GOT3 (cell line): ENCODE measurements at places on chromosomes 16 and 17.

DNA sequence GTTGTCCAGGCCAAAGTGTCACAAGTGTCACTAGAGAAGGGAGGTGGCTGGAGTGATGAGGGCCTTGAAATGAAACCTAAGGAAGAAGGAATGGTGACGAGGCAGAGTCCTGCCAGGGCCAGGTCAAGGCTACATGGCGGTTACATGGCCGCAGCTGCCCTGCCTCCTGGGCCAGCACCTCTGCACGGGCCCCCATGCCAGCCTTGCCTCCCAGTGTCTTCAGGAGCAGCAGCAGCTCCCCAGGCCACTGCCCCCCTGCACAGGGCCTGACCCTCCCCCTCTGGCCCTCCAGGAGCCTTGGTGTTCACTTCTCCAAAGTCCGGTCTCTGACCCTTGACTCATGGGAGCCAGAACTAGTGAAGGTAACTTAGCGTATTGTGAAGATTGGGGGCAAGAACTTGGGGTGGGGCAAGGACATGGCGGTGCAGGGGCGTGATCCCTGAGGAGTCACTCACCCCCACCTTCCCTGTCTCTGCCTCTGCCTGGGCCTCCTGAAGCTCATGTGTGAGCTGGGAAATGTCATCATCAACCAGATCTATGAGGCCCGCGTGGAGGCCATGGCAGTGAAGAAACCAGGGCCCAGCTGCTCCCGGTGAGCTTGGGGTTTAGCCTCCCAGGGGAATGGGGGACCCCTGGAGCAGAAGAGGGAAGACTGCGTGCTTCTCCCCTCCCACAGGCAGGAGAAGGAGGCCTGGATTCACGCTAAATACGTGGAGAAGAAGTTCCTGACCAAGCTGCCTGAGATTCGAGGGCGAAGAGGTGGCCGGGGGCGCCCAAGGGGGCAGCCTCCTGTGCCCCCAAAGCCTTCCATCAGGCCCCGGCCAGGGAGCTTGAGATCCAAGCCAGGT lies 4.1 kb upstream of the KCTD11 start:
- DNase-seq = no peak

- no peak for DNase-seq
Measured at GRCh38 chr17:77516902-77517301, 376.1 kb downstream of the SEC14L1 start.

- DNase-seq = no peak
Measured at GRCh38 chr16:74219706-74220105, 76.9 kb upstream of the PSMD7 start.

- no peak for DNase-seq
Measured at GRCh38 chr16:46857368-46857945, 26.5 kb upstream of the C16orf87 start.

DNA sequence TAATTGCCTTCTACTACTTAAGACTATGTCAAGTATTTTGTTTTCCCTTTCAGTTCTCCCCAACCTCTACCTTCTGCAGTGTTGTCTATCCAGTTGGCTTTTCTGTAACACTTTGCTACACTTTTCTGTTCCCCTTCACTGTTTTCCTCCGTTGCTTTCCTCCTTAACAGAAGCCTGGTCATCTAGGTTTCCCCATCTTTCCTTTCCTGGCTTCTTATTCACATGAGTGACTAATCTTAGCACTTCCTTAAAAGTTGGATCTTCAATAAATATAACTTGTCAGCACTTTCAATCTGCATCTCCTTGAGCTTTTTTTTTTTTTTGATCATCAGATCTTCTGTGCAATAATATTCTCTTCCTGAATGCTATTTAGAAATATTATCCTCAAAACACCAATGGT lies 2.8 kb upstream of the SLFN11 start:
- DNase-seq = no peak

DNA sequence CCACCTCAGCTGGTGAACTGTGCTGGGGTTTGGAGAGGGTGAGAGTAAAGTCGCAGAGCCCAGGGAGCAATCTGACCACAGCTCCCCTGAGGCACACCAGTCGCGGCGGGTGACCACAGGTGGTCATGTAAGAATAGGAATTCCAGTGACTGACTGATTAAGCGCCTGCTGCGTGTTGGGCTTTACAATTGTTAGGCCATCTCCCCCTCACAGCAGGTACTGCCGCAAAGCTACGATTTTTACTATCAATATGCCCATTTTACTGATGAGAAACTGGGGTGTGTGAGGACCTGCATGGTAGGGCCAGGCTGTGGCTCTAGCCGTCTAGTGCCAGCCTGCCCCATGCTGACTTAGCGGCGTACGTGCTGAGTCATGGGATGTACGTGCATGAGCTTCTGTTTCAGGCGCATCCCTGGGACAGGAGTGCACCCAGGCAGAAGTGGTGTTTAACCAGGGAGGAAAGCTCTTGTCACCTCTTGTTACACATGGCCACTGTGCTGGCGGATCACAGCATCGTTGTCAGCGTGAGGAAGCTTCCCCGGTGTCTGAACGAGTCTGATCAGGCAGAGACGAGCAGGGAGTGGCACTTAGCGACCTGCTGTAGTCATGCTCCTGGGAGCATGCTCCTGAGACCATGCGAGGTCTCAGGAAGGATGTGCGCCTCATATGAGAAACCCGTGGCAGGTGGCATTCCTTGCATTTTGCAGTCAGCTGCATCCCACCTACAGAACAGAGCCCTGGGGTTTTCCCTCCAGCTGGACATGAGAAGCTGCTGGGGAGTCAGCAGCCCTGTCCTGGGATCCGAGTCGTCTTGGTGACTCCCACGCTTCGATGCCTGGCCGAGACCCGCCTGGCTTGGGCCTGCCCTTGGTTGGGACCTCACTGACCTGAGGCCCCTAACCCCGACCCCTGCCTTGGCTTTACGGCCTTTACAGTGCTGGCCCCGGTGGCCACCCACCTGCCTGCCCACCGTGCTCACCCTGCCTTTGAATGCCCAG lies 163.7 kb upstream of the CHMP6 start:
- no peak for DNase-seq

DNA sequence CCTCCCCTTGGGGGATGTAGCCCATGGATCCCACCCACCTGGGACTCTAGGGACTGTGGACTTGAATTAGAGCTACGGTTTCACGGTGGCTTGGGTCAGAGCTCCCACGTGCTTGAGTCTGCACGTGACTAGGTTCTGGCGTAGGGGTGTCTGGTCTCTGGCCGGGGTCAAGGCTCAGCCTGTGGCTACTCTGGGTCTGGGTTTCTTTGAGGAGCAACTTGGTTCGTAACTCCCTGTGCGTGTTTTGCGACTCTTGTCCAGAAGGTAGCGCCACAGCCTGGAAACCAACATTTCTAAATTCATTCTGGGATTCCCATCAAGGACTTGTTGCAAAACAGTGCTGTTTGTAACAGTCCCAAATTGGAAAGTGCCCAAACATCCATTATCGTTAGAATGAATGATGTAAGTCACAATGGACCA lies 470 bp upstream of the GGT6 start:
- DNase-seq = no peak

DNA sequence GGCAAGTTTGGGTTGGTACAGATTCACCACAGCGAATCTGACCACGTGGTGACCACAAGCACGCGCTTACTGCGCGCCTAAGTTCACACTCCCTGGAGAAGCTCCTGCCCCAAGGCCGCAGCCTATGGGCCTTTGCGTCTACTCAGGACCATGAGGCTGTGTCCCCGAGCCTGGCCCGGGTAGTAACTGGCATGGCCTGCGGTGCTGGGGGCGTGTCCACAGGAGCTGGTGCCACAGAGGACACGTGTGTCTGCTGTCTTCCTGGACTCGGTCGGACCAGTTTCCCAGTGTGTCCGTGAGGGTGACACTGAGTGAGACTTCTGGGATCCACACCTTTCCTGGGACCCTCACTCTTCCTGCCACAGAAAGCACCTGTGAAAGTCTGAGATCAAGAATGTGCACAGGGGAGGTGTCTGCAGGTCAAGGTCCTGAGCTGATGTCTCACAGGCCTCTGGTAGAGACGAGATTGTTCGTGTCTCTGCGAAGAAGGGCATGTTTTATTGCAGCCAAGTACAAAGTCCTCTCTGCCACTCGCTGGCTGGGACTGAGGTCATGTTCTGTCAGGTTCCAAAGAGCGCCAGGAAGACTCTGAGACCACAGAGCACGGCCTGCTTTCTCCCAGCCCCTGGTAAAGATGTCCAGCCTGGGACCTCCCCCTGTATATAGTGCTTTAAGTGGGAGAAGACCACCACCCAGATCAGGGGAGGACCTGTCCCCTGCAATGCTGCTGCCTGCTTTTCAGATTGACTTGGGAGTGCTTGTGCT lies 25.2 kb upstream of the CAPN15 start:
- DNase-seq = no peak

GRCh38 chr16:90078579-90078895 lies 1.4 kb upstream of the PRDM7 start:
- no peak for DNase-seq

GRCh38 chr17:76427501-76428231 lies 25.3 kb downstream of the UBE2O start:
- no peak for DNase-seq

DNA sequence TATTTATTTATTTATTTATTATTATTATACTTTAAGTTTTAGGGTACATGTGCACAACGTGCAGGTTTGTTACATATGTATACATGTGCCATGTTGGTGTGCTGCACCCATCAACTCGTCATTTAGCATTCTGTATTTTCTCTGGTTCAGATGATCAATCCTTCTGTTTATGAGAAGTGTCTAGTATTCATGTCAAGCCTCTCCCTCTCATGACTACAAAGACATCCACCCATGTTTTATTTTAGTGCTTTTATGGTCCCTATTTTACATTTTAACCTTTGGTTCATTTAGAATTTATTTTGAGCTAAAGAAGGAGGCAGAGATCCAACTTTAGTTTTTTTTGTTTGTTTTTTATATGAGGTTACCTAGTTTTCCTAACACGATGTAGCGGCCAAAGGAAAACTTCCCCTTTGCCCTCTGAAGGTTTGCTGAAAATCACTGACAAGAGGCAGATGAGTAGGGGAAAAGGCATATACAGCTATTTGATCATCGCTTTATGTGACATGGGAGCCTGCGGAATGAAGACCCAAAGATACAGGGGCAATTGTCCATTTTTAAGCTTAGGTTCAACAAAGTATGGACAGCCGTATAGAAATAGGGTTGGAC lies 22.4 kb upstream of the AQP8 start:
- no peak for DNase-seq

DNA sequence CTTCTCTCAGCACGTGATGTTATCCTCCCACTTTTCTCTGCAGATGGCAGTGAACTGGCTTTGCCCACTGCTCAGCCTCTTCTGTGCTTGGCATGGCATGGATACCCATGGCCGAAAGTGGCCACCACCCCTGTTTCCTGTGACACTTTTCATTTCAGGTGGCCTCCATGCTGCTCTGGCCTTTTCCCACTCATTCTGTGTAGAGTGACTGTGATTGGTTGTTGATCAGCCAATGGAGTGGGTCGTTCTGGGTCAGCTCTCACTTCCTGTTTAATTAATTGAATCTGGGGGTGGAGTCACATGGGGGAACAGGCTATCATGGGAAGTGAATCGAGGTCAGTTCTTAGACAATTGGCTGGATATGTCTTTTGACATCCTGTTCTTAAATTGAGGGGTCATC lies 350.1 kb upstream of the EEF2KMT start:
- no peak for DNase-seq

GRCh38 chr16:15399317-15399716 lies 3.8 kb downstream of the MPV17L start:
- no peak for DNase-seq

- DNase-seq = no peak
Measured at GRCh38 chr16:21277927-21278706, at the start of gene CRYM. Gene CRYM (minus strand): TSS chr16:21278290. CDS start chr16:21278251, 39 bp downstream.

DNA sequence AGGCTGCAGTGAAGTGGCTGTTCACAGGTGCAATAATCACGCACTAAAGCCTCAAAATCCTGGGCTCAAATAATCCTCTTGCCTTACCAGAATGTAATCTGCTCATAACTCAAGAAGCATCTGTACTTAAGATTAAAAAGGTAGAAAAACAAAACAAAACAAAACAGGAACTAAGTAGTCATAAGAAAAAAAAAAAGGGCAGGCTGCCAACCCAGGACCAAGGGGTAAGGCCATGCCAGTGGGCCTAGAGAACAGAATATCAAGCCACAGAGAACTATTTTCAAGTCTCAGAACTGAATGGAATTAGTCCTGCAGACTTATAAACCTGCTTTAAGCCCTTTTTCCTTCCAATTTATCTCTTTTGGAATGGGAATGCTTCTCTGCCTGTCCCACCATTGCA lies 64.8 kb upstream of the TBC1D3K start:
- no peak for DNase-seq

- no peak for DNase-seq
Measured at GRCh38 chr17:73658821-73659515, 14.7 kb upstream of the SDK2 start.

GRCh38 chr17:9729735-9730420 lies 61.5 kb downstream of the DHRS7C start:
- no peak for DNase-seq

DNA sequence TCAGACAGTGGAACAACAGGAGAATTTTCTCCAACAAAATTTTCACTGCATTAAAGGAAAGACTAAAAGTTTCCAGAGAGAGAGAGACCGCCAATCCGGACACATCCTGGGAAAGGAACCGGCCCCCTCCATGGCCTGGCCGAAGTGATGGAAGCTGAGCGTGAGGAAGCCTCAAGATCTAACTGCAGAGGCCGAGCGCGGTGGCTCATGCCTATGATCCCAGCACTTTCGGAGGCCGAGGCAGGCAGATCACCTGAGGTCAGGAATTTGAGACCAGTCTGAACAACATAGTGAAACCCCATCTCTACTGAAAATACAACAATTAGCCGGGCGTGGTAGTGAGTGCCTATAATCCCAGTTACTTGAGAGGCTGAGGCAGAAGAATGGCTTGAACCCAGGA lies 3.9 kb downstream of the CTRB2 start:
- no peak for DNase-seq

GRCh38 chr17:2712300-2713043 lies 908 bp upstream of the CLUH start:
- DNase-seq = no peak

DNA sequence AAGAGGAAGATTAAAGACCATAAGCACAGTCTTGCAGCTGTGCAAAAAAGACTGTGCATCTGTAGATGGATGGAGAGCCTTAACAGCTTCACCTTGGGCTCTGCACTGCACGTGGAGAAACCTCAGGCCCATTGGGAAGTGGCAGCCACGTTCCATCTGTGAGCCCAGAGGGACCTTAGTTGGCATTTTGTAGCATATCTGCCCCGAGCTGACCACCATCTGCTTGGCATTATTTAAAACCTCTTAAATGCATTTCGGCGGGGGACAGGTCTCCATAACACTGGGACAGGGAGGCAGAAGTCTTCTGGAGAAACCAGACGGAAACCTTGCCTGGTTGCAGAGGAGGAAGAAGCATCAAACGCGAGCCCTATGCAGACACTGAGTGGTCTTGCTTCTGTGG lies 345.6 kb downstream of the CPPED1 start:
- DNase-seq = no peak

DNA sequence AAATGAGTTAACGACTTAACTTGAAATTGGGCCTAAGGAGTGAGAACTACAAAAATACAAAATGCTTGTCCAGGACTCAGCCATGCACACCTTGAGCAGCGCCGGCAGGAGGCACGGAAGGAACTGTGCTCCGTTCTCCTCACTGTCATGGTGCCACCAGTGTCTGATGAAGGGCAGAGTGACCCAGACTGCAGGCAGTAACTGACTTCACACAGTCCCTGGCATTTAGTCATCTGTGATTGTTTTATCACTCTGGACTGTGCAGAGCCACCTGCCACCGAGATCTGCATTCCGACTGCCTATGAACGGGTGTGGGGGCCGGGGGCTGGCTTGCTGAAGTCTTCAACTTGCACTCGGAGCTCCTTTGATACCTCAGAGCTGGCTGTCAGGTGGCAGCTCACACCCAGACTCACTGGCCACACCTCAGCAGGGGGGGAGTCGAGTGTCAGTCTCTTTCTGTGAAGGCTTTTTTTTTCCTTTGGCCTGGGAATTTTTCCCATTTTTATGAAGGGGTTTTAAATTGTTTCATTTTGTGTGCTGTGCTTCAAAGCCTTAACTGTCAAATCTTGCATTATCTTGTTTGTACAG lies 20.2 kb upstream of the ENDOV start:
- no peak for DNase-seq
